ENCODE measurements at places on chromosomes 6 and 20.

- DNase-seq = no peak
Measured at GRCh38 chr6:2743280-2744208, 7.2 kb downstream of the MYLK4 start.

GRCh38 chr6:21067521-21067920, 526.0 kb upstream of the SOX4 start:
- DNase-seq = no peak

DNA sequence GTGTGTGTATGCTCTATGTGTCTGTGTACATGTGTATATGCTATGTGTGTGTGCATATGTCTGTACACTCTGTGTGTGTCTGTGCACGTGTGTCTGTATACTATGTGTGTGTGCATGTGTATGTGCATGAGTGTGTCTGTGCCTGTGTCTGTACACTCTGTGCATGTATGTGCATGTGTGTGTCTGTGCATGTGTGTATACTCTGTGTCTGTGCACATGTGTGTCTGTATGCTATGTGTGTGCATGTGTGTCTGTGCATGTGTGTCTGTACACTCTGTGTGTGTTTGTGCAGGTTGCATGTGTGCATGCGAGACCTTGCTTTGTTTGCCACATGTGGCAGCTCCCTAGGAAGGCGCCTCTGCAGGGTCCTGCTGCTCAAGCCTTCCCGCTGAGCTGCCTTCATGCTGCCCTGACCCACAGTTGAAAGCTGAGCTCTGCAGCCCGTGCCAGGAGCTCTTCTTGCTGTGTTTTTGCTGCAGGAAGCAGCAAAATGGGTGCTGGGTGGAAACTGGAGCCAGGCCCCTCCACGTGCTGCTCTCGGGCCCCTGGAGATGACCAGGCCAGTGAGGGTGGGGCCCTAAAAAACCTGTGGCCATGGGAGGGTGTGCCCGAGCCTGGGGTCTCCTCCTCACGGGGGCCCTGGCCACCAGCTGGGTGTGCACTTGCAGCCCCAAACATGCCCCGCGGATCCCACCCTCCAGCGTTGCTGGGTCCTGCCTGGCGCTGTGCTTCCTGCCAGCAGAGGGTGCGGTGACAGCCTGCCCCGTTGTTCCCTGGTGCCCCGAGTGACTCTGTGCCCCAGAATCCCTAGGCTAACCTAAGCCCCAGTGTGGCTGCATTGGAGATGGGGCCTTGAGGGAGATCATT, 109.1 kb downstream of the DACT2 start:
- DNase-seq = no peak

DNA sequence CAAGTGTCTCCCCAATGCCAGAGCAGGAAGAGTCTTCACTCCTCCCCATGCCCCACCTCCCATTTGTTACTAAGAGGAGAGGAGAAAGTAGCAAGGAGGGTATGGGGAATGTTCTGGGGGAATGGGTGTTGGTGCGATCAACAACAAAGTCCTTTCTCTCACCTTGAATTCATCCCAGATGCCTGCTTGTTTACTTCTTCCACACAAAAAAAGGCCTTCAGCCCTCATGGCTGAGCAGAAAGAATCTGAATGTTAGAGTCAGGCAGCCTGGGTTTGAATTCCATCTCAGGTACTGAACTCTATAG, 9.9 kb downstream of the MOG start:
- DNase-seq = no peak

DNA sequence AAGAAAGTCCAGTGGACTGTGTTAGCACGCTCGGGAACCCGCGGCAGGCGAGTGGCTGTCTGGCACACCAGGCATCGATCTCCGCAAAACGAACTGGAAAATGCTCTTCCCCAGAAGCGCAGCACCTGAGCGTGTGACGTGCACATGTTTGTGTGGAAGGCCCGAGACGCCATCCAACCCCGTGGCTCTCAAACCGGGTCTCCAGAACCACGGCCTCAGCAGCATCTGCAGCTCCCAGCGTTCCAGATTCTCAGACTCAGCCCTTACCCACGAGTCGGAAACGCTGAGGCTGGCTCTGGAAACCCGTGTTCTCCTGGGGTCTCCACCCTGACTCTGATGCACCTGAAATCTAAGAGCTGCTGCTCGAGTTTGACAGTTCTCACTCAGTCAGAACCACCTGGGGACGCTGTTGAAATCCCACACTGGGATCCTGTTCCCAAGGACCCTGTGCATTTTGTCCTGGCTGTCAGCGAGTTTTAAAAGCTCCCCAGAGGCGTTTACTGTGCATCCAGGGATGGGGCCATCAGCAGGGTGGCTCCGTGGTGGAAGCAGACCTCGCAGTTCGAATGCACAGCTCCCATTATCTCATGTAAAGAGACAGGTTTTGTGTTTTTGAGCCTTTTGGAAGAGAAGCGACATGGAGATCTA, 69.0 kb downstream of the DLL1 start:
- DNase-seq = no peak

- DNase-seq = no peak
Measured at GRCh38 chr6:42841844-42842584, 37.4 kb upstream of the RPL7L1 start.

- DNase-seq = no peak
Measured at GRCh38 chr6:66291905-66292304, 584.9 kb upstream of the EYS start.

- DNase-seq = no peak
Measured at GRCh38 chr6:26045928-26046368, 41.3 kb upstream of the HFE start.

GRCh38 chr6:118148561-118148960, 241.5 kb downstream of the SLC35F1 start:
- DNase-seq = no peak

GRCh38 chr6:135257631-135258405, 76.7 kb downstream of the MYB start:
- DNase-seq = no peak

GRCh38 chr6:52392944-52393343, 27.2 kb upstream of the EFHC1 start:
- no peak for DNase-seq

DNA sequence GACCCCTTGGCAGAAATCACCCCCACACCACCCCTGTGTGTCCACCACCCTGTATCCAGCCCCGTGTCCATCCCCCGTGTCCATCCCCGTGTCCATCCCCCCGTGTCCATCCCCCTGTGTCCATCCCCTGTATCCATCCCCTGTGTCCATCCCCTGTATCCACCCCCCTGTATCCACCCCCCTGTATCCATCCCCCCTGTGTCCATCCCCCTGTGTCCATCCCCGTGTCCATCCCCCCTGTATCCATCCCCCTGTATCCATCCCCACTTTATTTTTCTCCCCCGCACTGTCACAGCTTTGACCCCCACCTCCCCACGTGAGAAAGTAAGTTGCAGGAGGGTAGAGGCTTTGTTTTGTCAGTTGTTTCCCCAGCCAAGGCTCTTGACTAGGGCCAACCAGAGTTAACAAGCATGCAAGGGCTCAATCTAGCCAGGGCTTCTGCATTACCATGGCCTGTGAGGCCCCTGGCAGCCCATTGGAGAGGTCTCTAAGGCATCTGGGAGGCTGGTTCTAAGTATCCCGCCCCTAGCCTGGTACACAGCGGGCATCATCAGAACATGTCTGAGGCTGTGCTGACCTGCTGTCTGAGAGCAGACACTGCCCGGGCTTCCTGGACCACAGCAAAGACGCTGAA, 18.1 kb upstream of the SIRPA start:
- DNase-seq = no peak
